NCI-H2029 treated with DMSO at 0.1 percent for 48 hours (cell line): ENCODE measurements at places on chromosomes 3 and 15.

DNA sequence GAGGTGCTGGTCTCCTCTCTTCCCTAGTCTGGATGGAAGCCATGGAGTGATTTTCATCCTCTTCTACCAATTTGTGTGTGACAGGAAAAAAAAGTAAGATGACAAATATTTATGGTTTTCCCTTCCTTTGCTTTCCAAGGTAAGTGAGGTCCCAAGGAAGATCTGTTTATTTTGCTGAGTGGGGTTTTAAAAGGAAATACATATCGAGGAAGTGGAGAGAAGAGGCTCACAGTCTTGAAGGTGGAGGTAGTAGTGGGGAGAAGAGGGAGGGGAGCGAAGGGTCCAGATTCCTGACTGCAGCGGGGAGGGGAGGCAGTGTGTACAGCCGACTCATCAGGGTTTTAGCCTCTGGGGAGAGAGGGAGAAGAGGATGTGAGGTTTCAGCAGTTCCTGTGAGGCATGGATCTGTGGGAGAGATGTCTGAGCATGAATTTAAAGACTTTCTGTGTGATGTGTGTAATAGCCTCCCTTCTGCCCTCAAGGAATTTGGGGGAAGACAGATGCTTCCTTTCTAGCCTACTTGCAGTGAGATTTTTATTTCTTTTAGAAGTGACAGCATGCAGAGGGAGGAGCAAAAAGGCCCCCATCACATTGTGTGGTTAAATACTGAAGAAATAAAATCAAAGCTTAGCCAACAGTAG, 272.4 kb downstream of the THRB start:
- no peak for DNase-seq

DNA sequence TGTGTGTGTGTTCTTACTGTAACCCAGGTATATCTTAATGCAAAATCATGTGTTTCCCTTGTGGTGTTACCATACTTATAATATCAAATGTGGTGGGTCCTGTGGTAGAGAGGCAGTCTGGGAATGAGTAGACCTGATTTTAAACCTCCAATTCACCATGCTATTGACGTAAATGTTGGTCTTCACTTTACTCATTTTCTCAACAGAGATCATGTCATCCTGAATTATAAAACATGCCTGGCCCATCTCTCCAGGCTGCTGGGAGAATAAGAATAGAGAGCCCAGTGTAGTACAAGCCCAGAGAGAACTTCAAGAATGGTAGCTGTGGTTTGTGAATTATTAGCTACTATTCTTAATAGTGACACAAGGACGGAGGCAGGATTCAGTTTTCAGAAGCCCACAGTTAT, 88.1 kb downstream of the MBNL1 start:
- no peak for DNase-seq

- DNase-seq = no peak
Observed at GRCh38 chr3:49104052-49104426, 518 bp downstream of the QARS1 start.

GRCh38 chr3:164352991-164353390, 725.3 kb downstream of the SI start:
- no peak for DNase-seq

DNA sequence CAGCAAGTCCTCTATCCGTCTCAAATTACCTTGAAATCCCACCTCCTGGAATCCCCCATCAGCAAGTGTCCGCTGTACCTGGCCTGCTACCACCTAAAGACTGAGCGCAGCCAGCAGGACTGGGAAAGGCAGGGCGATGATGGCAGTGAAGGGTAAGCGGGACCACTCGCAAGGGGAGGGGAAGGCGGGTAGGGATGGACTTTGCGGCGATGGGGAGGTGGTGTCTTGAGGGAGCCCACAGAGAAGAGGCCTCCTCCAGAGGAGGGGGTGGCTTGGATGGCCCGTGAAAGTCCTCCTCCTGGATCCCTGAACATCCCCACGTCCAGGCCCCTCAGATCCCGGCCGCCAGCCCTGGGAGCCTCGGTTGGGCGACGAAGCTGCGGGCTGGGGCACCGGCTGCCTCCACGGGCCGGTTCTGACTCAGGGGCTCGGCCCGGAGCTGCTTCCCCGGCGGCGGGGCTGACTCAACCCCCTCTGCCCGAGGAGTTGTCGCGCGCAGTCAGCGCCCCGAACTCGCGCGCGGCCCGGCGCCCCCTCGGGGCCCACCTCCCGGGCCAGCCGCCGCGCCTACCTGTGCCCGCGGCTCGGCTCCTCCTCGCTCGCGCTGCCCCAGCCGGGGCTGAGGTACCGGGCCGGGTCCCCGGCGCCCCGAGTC, 512 bp downstream of the LARP6 start:
- DNase-seq = no peak
